ENCODE measurements at places on chromosomes 5 and 9. TPM values are rescaled to one million over a fixed set of nuclear protein-coding genes. Genes with fewer than 3 reads are reported as not detected.

STKLD1 gene
- 0.32 TPM for total RNA-seq

CSF2 gene
- not detected for total RNA-seq

TRAF1 gene
- 7.6 TPM for total RNA-seq

HSD17B3 gene
- not detected for total RNA-seq

GHR gene
- 10.8 TPM for total RNA-seq

HTR4 gene
- total RNA-seq, result 0.11 TPM
